Left ventricle myocardium inferior (tissue), 1 donor: ENCODE measurements at places on chromosomes 3 and 15.

DNA sequence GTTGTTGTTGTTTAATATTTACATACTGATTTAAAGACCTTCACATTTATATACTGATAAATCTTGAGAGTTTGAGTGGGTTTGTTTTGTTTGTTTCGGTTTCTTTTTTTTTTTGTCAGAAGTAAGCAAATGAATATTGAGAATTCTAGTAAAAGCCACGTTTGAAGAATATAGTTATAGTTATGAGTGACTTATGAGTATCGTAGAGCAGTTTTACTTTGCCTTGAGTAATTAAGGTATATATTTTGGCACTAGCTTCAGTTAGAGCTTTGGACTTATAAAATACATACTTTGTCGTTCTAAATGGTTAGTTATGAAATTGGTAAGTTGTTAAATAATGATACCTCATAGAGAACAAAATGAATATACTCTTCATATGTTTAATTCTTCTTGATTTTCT, 27.8 kb downstream of the ATP1B3 start:
- DNase-seq: no peak

DNA sequence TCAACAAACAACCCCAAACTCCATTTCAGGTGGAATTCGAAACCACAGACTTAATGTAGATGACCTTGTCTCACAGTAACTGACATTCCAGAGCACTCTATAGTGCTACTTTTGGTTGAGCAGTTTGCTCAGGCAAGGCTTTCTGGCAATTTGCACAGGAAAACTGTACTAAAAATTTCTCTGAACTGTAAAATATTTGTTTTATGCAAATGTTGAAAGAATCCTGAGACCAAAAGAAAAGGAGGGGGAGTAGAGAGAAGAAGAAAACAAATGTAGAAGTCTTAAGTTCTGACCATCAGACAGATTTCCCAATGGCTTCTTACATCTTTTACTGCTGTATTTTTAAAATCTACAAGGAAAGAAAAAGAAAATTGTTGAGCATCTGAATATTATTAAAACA, 53.5 kb downstream of the DTWD1 start:
- DNase-seq: no peak

DNA sequence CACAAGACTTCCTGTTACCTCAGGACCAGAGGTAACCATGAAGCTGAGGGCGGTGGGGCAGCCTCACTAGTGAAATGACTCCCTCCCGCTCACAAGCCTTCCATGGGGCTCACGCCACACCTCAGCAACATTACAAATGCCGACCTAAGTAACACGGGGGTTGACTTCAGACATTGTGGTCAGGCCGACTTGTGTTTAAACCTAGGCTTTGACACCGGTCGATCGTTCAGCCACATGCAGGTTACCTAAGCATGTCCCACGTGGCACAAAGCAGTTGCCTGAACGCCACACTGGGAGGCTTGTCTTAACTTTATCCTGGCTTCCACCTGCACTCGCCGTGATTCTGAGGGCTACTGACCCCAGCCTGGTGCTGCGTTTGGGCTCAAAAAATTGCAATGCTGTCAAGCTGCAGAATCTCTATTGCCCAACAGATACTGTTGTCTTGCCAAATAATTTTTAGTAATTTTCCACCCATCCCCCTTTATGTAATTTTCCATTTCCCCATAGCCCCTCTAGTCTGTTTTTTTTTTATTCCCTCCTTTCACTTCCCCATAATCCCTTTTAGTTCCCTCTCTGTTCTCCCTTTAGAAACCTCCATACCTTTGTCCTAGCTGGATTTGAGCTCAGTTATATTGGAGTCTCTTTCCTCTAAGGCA, 158.6 kb upstream of the RGMA start:
- no peak for DNase-seq

- DNase-seq: no peak
These were observed 2.4 kb downstream of the CIB1 start for GRCh38 chr15:90231028-90232017.

GRCh38 chr15:57950381-57950946, 115.0 kb downstream of the ALDH1A2 start:
- no peak for DNase-seq
